ENCODE measurements at places on chromosomes 2 and 18. TPM values are rescaled to one million over a fixed set of nuclear protein-coding genes. Genes with fewer than 3 reads are reported as not detected.

Gene PKDCC
- 335 TPM for total RNA-seq

Gene PCARE
- total RNA-seq, result not detected

Gene HADHA
- total RNA-seq, result 114 TPM

- no peak for DNase-seq
These were observed 565.2 kb downstream of the NRXN1 start for GRCh38 chr2:50466685-50467084.

DNA sequence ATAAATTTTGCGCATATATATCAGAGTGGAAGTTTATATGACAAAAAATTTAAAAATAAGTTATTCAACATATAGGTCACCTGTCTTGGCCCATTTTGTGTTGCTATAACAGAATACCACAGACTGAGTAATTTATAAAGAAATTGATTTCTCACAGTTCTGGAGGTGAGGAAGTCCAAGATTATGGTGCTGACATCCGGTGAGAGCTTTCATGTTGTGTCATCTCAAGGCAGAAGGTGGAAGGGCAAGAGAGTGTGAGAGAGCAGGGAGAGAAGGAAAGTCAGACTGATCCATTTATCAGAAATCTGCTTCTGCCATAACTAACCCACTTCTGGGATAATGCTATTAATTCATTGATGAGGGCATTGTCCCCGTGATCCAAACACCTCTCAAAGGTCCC lies 9.0 kb upstream of the FEZ2 start:
- DNase-seq, result no peak

DNA sequence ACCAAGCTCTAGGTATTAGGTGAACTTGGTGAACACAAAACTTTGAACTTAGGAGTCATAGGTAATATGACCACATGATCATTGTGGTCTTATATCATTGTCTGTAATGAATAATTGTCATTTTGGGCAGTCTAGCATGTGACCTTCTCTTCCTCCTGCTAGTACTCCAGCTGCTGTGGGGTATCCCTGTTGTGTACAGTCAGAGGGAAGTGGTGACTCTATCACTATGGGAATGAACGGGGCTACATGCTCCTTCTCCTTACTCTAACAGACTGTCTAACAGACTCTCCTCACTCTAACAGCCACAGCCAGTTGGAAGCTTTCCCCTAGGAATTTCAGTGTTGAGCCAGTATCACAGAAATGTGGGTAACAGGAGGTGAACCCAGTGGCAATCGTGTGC lies 68.2 kb upstream of the NEDD4L start:
- DNase-seq, result no peak

Data from progenitor cell of endocrine pancreas (in vitro differentiated cells).